ENCODE measurements at places on chromosomes 5 and 9. TPM values are rescaled to one million over a fixed set of nuclear protein-coding genes. Genes with fewer than 3 reads are reported as not detected.

The WNT8A gene
- not detected for total RNA-seq

The CCDC171 gene
- total RNA-seq, result 56.5 TPM

The SLC34A1 gene
- not detected for total RNA-seq

The ZNF300 gene
- total RNA-seq, result 89.4 TPM

The NR2F1 gene
- total RNA-seq, result 121 TPM

The CTXN3 gene
- 1.1 TPM for total RNA-seq

The OR1Q1 gene
- not detected for total RNA-seq

The RGS7BP gene
- total RNA-seq, result 17.6 TPM

The TRAF1 gene
- 2.5 TPM for total RNA-seq

The SLC4A9 gene
- total RNA-seq, result under 0.01 TPM

The FKTN gene
- 39.9 TPM for total RNA-seq

The C9orf78 gene
- 40.2 TPM for total RNA-seq

The TMC1 gene
- 0.78 TPM for total RNA-seq

The DBH gene
- total RNA-seq, result not detected

The TAF1L gene
- 0.78 TPM for total RNA-seq

The LCN15 gene
- not detected for total RNA-seq

DNA sequence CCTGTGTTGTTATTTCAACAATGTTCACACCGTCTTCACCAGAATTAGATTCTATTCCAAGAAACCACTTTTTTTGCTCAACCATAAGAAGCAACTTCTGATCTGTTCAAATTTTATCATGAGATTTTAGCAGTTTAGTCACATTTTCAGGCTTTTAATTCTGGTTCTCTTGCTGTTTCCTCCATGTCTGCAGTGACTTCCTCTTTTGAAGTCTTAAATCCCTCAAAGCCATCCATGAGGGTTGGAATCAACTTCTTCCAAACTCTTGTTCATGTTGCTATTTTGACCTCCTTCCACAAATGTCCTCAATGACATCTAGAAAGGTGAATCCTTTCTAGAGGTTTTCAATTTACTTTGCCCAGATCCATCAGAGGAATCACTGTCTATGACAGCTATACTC lies 25.7 kb upstream of the ENTREP1 start:
- DNase-seq, result no peak

DNA sequence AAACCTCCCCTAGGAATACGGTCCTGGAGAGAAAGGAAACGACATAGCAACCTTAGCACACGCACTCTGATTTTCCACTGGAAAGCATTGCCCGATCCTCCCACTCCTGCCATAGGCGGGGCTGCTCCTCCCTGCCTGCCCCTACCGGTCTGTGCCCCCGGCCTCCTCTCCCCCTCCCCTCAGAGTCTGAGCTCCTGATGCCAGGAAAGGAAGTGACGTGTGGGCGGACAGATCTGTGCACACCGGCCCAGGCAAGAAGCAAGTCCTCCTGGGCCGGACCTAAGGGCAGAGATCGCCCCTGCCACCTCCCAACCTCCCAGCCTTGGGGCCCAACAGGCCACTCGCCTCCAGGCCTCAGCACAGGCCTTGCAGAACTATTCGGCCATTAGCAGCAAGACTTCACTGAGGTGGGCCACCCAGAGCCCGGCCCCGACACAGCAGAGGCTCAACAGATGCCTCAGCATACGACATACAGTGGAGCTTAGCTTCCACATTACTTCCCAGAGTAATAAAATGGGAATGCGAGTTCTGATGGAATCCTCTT lies 7.2 kb downstream of the NINJ1 start:
- DNase-seq, result no peak

GRCh38 chr5:111628901-111629300 lies 116.6 kb upstream of the STARD4 start:
- no peak for DNase-seq

GRCh38 chr9:103942651-103943050 lies 151.5 kb upstream of the SMC2 start:
- no peak for DNase-seq

- DNase-seq, result no peak
Measured at GRCh38 chr5:53879708-53880323, 319.4 kb downstream of the NDUFS4 start.

- no peak for DNase-seq
Measured at GRCh38 chr5:133760532-133760931, 148.2 kb upstream of the FSTL4 start.

DNA sequence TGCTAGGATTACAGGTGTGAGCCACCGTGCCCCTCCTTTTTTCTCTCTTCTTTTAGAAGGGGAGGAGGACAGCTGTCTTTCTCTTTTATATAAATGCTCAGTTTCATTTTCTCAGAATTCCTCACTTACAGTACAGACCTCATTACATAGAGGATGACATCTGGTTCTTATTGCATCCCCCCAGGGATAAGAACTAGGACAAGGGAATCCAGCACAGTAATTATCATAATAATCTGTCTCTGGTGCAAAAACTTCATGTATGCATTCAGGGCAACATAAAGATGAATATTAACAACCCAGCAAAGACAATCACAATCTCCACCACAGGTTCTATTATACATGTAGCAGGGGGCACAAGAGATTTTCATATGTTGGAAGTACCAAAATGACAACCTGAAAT lies 5.1 kb downstream of the SPZ1 start:
- no peak for DNase-seq

DNA sequence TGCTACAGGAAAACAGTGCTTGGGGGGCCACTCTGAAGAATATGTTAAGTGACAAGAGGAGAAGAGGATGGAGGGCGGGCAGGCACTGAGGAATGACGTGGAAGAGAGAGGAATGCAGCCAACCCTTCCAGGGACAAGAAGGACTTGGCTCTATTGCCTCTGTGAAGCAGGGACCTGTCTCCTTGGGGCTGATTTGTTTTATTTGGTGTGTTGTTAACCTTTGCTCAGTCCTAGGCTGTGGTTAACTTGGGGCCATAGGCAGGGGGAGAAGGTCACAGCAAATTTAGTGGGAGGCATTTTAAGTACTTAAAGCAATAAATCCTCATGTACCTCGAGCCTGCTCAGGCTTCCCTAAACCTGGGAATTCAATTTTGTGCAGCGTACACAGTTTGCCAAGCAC lies 39.9 kb downstream of the KIF4B start:
- no peak for DNase-seq

GRCh38 chr5:119131530-119132304 lies 60.8 kb downstream of the DMXL1 start:
- no peak for DNase-seq

GRCh38 chr5:33531824-33532223 lies 91.1 kb downstream of the TARS1 start:
- no peak for DNase-seq

DNA sequence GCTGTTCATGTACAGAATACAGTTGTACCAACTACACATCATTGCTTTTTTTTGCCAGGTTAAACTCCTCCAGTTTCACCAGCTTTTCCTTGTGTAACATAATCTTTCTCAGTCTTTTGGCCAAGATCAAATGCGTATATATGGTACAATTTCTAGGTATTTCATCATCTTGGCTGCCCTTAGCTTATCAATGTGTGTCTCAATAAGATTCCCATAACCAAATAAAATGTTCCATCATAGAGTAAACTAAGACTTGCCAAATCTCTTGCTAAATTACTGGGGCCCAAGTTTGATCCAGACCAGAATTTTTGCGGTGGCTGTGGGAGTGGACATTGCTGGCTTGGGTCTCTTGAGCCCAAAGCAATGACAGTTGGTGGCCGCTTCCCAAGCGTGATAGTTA lies 24.3 kb upstream of the ERBIN start:
- no peak for DNase-seq

DNA sequence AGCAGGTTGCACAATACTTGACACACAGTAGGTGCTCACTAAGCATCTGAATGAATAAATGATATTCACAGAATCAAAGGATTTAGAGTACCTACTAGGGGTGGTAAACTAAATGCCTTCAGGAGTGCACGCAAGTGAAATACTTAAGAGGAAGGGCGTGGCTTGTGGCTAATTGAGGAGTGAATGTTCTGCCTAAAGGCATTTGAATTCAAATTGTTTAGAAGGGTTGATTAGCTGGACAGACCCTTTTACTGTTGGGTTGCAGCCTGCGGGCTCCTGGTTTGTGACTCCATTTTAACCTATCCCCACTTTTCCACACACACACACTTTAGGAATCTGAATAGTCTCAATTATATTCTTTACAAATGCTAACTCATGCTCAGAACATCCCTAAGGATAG lies 63.1 kb downstream of the PPP2R2B start:
- no peak for DNase-seq

DNA sequence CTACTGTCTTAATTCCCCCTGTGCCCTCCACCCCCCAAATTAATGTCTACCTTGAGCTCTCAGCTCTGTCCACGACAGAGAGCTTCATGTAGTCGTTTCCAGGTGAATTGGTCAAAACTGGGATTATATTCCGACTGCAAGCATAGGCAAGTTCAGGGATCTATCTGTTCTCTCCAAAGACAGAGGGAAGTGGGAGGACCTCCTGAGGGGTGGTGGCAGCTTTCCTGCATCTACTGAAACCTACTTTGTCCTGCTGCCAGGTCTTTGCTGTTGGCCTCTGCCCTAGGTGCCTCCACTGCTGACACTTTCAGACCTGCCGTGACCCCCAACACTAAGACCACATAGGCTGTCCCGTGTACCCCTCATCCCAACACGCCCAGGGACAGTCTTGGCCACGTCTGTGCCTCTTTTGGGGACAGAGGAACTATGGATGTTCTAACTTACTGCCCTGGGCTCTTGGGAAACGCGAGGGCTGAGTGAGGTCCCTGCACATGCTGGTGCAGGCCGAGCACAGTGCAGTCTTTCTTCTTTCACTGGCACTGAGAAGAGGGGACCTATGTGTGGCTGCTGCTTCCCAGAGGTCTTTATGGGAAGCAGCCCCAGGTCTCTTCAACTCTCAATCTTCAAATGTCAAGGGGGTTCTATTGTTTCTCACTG lies 125.6 kb downstream of the NTRK2 start:
- DNase-seq, result no peak

- no peak for DNase-seq
Measured at GRCh38 chr9:21815643-21816042, 13.2 kb downstream of the MTAP start.

DNA sequence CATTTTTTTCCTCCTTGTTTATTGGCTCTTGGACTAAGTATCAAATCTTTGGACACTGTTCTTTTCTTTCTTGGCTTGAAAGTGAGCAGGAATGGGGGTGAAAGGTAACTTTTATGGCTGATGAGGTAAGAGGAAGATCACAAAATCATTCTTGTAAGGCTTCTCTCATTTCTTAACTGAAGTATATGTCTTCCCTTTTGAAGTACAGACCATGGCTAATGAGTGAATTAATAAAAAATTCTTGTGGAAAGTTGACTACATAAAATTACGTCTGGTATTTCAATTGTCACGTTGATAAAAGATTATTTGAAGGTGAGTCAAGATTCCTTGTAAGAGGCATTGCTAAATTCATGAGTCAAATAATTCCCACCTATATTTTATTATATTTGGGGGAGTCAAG lies 25.1 kb downstream of the VCAN start:
- no peak for DNase-seq

DNA sequence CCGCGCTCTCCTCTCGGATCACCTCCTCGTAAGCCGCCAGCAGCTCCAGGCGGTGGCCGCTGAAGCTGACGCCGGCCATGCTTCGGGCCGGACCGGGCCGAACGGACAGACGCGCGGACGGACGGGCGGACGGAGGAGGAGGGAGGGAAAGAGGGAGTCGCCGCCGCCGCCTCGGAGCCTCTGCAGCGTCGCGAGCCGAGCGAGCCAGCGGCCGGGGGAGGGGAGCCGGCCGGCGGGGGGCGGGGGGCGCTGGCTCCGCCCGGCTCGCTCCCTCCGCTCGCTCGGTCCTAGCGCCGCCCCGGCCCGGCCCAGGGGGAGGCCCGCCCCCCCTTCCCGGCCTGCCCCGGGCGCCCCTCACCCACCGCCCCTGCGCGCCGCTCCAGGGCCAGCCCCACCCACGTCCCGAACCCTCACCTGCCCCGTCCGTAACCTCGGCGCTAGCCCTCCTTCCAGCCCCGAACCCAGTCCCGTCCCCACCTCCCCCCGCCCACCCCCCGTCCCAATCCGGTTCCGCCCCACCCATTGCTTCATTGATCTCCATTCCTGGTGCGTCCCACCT lies at the start of gene DBN1:
DBN1 (minus strand) TSS at position 192 of the 559 bp plus-strand sequence; CDS start at position 79, 113 bp downstream.
- no peak for DNase-seq

GRCh38 chr5:118863345-118863744 lies 125.0 kb downstream of the DTWD2 start:
- DNase-seq, result no peak

- DNase-seq, result no peak
Measured at GRCh38 chr5:50724-51499, 41.1 kb upstream of the PLEKHG4B start.

GRCh38 chr5:172583931-172584511 lies 57.0 kb upstream of the NEURL1B start:
- DNase-seq, result no peak

- no peak for DNase-seq
Measured at GRCh38 chr9:211036-211435, 3.6 kb upstream of the DOCK8 start.

DNA sequence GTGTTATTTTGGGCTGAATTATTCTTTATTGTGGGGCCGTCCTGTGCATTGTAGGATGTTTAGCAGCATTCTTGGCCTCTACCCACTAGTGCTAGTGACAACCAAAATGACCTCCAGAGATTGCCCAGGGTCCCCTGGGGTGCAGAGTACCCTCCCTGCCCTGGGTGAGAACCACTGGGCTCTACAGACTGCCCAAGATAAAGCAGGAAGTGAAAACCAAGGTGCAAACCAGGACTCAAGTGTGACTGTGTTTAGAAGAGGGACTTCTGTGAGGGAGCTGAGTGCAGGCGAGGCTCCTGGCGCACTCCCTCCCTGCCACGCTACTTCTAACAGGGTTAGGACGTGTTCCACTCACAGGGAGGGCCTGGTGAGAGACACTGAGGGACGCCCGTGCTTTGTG lies 41.6 kb downstream of the USP20 start:
- no peak for DNase-seq

DNA sequence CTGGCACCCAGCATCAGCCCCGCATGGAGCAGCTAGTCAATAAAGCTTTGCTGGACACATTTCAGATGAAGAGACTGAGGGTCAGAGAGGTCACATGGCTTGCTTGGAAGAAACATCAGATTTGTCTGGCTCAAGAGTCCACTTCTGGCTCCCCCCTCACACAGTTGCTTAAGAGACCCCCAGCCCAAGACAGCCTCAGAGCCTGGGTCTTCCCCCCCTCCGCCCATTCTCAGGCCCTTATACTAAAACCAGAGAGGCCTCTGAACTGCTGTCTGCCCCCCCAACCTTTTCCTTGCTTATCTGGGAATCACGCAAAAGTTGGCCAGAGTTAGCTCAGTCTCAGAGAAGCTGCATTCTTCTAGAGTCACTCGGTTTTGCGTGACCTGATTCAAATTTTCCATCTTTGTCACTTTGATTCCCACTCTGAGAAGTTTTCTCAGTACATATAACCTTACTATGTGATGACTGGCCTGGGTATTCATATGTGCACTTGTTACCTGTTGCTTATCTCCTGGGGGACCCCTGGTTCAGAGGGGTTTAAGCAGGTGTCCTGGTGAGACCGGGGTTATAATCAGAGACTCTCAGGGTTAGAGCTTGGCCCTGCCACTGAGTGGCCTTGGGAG lies 145.4 kb upstream of the IER5L start:
- no peak for DNase-seq

GRCh38 chr5:16933337-16933736 lies 2.8 kb downstream of the MYO10 start:
- DNase-seq, result no peak

All from occipital lobe (tissue), 3 donors.